M059J (cell line): ENCODE measurements at places on chromosomes 3 and 15. TPM values are rescaled to one million over a fixed set of nuclear protein-coding genes. Genes with fewer than 3 reads are reported as not detected.

The IL5RA gene
- not detected in 2 replicates for total RNA-seq

- DNase-seq: no peak
Observed at GRCh38 chr3:51673181-51673801, 2.2 kb downstream of the TEX264 start.

DNA sequence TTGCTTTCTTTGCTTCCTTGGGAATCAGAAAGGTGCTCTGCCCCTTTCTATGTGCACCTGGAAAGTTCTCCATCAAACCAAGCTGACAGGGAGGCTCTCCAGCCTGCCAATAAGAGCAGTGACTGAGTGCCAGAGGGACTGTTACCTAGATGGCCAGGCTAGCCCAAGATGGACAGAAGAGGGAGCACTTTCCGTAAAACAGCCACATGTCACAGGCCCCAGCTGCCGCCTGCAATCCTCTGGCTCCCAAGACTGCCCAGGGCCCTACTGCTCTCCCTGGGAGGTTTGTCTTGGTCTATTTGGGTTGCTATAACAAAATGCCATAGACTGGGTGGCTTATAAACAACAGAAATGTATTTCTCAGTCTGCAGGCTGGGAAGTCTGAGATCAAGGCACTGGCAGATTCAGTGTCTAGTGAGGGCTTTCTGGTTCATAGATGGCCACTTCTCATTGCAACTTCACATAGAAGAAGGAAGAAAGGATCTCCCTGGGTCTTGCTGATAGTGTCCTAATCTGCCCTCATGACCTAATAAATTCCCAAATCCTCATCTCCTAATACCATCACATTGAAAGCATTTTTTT, 72.3 kb downstream of the TAMM41 start:
- DNase-seq: peak; percentile 44

DNA sequence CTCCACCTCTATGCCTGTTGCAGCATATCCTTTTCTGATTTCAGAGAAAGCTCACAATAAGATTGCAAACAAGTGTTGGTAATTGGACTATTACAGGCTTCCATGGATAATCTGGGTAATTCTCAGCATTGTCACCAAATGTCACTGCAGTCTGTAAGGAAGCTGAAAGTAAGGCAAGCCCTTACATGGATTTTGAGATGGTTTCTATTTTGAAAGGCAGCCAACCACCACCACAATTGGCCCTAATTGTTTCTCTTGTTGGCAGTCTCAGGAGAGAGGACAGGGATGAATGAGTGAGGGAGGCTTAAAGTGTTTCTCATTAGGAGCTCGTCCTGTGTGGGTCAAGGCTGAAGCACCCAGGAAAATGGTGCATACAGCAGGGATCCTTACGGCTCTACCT, 879.9 kb downstream of the TUSC7 start:
- peak; percentile 3 for DNase-seq

- DNase-seq: peak; percentile 7
Observed at GRCh38 chr3:23778446-23778845, 27.3 kb upstream of the UBE2E1 start.
